ENCODE measurements at places on chromosomes 11 and 22. TPM values are rescaled to one million over a fixed set of nuclear protein-coding genes. Genes with fewer than 3 reads are reported as not detected.

DNA sequence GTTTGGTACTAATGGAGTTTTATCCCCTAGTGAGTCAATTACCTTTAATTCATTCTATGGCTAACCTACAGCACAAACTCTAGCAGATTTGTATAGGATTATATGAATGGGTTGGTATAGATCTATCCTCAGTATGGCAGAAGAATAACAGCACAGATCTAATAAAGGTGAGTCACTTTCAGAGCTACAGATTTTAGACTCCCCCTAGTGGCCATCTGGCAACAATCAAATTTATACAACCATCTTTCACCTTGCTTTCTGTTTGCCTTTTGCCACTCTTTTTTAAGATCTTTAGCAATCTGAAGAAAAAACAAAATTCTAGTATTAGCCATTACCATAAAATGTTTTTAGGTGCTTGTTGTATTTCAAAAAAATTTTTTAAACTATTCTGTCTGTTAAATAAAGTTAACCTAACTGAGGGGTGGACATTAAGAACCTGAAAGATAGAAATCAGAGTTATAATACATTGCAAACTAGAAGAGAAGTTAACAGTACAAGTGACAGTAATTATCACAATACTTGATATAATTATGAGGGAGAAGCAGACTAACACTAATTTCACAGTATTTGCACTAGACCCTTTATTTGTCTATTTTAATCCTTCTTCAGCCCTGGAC lies 25.8 kb downstream of the DDIAS start:
- DNase-seq: peak; percentile 78

Gene PTPRCAP
- 2.5 TPM for total RNA-seq

DNA sequence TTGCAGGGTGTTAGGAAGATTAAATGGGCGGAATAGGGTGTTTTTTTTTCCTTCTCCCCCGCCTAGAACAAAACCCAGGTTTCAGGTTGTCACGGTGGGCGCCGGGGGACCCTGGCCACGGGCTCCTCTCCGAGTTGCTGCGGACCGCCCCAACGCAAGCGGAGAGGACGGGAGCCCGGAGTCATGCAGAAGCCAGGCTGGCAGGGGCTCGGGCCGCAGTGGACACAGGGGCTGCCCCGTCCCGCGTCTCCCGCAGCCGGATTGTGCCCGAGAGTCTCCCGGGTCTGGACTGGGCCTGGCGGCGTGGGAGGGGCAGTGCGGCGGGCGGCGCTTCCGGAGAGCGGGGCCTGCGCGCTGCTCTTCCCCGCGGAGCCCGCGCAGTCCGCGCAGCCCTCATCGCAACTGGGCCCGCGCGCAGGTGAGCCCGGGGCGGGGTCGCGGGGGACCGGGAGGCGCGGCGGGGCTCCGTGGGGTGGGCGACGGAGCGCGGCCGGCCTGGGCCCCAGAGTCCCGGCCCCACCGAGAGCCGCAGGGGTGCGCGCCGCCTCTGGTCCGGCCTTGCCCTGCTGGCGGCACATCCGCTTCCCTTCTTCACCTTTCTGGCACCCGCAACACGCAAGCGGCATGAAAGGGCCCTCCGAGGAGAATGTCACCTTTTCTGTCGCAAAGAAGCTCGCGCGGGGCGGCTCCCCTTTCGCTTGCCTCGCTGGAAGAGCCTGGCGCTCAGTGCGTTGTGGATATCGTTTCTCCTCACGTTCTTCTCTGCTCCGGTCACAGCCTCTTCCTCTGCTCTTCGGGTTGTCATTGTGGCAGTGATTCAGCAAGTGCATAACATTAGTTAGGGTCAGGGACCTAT lies at the start of gene TIRAP:
Gene TIRAP, plus strand, starts transcription at position 358 of the 856 bp plus-strand sequence. CDS start 7,802 bp downstream, outside the sequence.
- DNase-seq: peak; percentile 82

Gene SEC14L6
- 0.36 TPM for total RNA-seq

Gene PPM1F
- total RNA-seq: 13.7 TPM

DNA sequence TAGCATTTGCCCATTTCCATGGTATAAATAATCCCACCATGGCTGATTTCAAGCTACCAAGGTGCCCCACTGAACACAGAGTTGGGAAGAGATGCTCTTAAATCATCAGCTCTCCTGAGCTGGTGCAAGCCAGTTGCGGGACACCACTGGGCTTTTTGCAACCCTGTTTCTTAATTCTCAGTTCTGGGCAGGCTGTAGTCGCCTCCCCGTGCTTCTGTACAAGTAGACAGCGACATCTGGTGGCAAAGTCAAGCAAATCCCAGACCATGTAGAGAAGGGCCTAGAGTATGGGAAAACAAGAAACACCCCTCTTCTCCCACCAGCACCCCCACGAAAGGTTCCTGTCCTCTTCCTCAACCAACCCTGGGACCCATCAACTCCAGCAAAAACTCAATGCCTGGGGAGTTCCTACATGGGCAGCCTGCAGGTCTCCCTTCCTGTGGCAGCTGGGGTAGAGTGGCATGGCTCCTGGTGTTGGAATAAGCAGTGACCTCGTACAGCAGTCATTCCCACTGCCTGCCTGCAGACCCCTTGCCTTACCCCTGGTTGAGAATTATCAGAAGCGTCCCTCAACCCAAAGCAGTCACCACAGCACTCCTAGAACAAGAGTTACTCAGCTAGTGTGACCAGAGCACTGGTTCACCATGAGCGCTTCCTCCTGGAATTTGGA lies 68.4 kb downstream of the IGLL5 start:
- DNase-seq: peak; percentile 87

- DNase-seq: no peak
These were observed 158.1 kb downstream of the GRIA4 start for GRCh38 chr11:105767931-105768330.

DNA sequence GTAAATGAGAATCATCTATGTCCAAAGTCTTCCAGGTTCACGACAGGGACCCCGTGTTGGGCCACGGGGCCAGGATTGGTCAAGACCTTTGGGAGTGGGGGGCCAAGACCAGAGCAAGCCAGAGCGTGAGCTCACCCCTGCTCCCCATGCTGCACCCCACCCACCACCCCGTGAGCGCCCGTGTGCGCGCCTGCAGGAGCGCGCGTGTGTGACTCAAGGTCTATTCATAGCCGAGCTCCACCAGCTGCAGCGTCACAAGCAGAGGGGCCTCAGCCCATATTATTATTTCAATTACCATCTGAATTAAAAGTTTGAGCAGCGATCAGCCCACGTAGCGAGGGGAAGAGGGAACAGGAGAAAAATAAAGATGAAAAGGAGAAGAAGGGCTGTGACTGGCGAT lies 5.2 kb downstream of the KCNJ4 start:
- DNase-seq: no peak

Gene OR5M11
- total RNA-seq: not detected

- DNase-seq: no peak
These were observed 17.6 kb upstream of the BDNF start for GRCh38 chr11:27717801-27718229.

DNA sequence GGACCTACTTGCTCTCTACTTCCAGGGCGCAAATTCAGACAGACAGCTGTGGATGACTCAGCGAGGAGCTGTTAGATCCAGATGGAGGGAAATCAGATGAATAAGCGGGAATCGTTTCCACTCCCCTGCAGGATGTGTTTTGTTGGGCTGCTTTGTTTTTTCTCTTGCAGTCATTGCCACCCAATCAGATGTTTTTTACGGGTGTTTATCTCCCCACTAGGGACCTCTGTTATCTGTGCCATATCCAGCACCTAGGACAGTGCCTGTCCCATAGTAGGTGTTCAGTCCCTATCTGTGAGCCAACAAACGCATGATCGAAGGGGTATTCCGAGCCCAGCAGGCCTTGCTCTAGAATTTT lies 51.1 kb upstream of the PARVG start:
- DNase-seq: no peak

- DNase-seq: peak; percentile 68
These were observed 81.0 kb downstream of the BUD13 start for GRCh38 chr11:116691771-116692177.

DNA sequence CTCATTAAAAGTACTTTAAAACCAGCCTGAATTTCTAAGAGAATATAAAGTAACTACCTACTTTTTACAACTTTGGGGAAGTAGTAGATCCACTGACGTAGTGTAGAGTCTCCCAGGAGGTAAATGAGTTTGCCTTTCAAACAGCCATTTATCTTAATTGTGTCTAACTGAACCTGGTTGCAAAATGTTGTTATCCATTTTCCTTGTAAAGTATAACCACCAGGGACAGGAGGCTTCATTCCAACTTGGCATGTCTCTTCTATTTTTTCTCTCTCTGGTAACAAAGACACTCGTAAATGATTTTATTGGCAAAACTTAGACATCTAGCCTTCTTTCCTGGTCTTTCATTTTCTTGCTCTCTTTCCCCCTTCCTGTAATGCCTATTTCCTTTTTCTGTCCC lies 36.9 kb downstream of the NXPE1 start:
- DNase-seq: no peak

GRCh38 chr22:21947040-21948014 lies 5.3 kb downstream of the PPM1F start:
- peak; percentile 57 for DNase-seq

DNA sequence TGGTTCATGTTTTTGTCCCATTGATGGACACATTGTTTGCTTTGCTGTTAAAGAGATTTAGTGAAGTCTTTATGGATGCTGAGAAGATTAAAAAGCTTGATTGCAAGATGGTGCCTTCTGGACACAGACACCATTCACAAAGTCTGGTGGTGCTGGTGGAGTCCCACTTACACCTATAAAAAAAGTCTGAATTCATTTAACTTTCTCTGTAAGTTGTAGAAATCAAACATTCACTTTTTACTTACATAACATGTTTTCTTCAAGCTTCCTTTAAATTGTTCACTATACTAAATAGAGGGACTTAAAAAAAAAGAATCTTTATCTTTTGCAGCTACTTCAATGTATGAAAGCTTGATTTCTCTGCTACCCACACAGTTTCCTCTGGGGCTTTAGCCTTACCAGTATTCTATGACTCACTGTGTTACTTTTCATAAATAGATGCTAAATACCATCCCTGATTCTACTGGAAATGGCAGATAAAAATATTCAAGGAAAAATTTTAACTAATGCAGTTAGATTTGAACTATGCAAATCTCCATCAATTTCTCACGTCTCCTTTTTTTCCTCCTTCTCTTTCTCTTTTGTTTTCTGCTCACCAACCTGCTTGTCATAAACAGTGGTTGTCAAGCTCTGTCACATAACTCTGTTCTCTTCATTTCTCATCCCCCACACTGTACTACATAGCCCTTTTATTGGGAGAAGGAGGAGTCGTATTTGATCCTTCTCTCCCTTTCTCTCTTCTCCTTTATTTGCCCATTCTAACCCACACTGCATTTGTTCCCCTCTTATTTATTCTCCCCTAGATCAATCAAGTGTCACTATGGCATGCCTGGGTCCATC lies 89.7 kb downstream of the FAM76B start:
- DNase-seq: no peak

Gene NOX4
- total RNA-seq: 12.7 TPM

- no peak for DNase-seq
These were observed 434 bp downstream of the XPNPEP3 start for GRCh38 chr22:40857309-40857855.

Gene CACNA1I
- total RNA-seq: 0.17 TPM

DNA sequence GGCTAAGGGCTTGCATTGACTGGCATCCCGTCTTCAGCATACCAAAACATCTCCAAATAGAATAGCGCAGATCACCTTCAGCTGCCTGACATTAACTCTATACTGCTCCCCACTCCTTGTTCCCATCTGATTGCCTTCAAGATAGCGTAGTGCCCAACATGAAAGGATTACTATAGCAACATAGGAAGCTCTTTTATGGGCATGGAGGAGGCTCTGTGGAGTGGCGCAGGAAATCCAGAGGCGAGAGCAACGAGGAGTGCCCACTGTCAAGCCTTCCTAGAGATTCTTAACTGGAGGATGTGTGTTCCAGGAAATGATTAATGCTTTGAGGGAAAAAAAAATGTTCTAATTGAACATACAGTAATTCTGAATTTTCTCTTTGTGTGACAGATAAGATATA lies 213.3 kb downstream of the CADM1 start:
- no peak for DNase-seq

Gene BTBD10
- total RNA-seq: 44.1 TPM

- peak; percentile 19 for DNase-seq
These were observed 92.5 kb downstream of the CCDC83 start for GRCh38 chr11:85947431-85948272.

Gene GGTLC2
- total RNA-seq: 0.37 TPM

- no peak for DNase-seq
These were observed 53.7 kb downstream of the ARFGAP3 start for GRCh38 chr22:42803389-42803788.

DNA sequence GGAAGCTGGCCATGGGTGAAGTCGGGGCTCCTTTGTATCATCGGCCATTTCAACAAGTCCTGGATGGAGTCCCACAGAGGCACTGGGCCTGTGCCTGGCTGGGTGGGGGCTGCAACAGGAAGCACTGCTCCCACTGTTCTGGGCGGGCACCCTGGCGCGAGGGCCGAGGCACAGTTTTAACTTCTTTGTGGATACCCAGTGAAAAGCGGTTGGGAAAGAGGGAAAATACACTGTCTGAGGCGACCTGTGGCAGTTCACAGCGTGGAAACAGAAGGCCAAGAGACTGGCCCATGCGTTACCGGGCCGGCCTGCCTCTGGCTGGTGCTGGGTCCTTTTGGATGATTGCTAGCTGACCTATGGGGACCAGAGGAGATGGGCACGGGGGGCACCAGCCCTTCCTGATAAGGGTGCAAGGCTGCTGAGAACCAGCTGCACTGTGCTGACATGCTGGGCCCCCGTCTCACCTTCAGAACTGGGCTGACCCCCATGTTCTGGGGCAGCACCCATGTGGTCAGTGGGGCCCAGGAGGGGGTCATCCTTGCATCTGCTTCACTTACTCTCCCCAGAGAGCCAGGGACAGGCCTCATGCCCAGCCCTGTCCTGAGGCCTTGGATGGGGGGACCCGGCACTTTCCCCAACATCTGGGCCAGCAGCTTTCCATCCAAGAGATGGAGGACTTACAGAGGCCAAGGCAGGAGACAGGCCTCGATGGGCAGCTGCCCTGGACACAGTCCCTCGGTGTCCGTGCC lies 4.2 kb downstream of the OVOL1 start:
- no peak for DNase-seq

GRCh38 chr11:78823588-78823987 lies 248.9 kb upstream of the NARS2 start:
- no peak for DNase-seq

Gene POU2AF2
- total RNA-seq: not detected

DNA sequence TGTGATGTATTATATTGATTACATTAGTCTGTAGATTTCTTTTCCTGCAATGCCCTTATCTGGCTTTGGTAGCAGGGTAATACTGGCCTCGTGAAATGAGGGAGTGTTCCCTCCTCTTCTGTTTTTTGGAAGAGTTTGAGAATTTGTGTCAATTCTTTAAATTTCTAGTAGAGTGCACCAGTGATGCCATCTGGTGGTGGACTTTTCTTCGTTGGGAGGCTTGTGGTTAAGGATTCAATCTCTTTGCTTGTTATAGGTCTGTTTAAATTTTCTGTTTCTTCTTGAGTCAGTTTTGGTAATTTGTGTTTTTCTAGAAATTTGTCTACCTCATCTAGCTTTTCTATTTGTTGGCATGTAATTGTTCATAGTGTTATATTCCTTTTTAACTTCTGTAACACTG lies 18.9 kb downstream of the SHANK3 start:
- no peak for DNase-seq

GRCh38 chr11:5603326-5603725 lies 6.9 kb downstream of the TRIM6 start:
- no peak for DNase-seq

GRCh38 chr22:33710326-33710725 lies 209.9 kb downstream of the LARGE1 start:
- DNase-seq: no peak

Gene CLTCL1
- total RNA-seq: 2.2 TPM
